ENCODE measurements at places on chromosomes 16 and 17.

GRCh38 chr16:61105544-61105943 is 930.7 kb downstream of the CDH8 start:
- DNase-seq: no peak

DNA sequence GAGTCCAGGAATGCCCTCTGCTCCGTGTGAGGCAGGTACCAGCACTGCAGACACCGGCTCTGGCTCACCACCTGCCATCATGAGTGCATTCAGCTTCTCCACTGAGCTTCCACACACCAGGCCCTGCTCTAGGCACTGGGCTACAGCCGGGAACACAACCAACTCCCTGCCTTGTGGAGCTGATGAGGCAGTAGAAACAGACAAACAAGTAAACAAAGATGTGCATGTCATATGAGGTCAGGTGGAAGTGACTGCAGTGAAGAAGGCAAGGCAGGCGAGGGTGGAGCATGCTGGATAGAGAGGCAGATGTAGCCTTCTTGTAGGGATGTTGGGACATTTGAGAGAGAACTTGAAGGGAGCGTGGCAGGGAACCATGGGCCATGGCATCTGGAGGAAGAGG is 5.0 kb downstream of the NLRC5 start:
- DNase-seq: no peak

DNA sequence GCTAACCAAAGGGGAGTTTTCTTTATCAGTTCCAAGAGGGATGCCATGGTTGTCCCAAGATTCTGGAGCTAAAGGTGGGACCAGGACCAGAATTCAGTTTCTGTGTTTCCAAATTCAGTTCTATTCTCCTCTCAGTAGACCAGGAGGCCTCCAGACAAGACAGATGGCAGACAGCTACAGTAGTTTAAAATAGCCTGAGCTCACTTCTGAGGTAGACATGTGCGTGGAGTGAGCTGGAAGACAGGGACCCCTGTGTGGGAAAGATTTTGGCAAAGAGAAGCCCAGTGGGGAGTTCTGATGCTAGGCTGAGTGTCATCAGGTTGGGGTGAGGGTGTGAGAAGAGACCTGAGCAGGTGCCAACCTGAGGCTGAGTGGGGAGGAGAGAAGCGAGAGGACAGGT is 95.4 kb downstream of the PRKCB start:
- DNase-seq: no peak

DNA sequence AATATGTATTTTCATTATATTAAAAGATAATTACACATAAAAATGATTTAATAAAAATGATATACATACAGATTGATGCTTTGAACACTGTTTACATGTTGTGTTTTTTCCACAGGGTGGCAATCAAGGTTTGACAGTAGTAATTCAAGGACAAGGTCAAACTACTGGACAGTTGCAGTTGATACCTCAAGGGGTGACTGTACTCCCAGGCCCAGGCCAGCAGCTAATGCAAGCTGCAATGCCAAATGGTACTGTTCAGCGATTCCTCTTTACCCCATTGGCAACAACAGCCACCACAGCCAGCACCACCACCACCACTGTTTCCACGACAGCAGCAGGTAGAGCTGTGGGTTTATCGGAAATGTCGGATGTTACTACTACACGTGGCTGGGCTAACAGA is 52.2 kb downstream of the C17orf58 start:
- DNase-seq: no peak

DNA sequence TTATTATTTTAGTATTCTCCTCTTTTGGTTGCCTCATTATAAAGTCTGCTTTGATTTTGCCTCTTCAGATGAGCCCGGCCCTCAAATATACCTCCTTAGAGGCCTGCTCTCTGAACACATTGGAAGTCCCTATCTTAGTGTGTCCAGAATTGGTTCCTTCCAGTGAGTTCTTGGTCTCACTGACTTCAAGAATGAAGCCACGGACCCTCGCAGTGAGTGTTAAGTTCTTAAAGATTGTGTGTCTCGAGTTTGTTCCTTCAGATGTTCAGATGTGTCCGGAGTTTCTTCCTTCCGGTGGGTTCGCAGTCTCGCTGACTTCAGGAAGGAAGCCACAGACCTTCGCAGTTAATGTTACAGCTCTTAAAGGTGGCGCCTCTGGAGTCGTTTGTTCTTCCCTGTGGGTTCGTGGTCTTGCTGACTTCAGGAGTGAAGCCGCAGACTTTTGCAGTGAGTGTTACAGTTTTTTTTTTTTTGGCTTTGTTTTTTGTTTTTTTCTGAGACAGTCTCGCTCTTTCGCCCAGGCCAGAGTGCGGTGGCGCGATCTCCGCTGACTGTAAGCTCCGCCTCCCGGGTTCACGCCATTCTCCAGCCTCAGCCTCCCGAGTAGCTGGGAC is 45.8 kb upstream of the NOS2 start:
- DNase-seq: peak; percentile 41

DNA sequence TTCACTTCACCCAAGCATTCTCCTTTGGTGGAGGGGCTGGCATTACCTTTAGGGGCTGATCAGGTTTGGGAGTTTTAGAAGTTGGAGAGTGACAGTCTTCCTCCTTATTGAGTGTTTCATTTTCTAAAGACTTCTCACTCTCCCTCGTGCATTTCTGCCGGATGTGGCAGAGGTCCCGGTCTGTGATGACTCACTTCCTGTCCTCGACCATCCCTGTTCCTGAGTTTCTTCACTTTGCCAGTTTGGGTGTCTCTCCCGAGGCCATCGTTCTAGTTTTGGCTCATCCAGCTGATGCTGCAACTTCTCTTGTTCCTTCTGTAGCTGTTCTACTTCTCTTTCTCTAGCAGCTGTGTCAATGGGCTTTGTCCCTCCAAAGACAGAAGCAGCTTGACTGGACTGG is 104.3 kb downstream of the PHKB start:
- no peak for DNase-seq

GRCh38 chr17:75238684-75239191 is 22.7 kb downstream of the GGA3 start:
- DNase-seq: peak; percentile 57

DNA sequence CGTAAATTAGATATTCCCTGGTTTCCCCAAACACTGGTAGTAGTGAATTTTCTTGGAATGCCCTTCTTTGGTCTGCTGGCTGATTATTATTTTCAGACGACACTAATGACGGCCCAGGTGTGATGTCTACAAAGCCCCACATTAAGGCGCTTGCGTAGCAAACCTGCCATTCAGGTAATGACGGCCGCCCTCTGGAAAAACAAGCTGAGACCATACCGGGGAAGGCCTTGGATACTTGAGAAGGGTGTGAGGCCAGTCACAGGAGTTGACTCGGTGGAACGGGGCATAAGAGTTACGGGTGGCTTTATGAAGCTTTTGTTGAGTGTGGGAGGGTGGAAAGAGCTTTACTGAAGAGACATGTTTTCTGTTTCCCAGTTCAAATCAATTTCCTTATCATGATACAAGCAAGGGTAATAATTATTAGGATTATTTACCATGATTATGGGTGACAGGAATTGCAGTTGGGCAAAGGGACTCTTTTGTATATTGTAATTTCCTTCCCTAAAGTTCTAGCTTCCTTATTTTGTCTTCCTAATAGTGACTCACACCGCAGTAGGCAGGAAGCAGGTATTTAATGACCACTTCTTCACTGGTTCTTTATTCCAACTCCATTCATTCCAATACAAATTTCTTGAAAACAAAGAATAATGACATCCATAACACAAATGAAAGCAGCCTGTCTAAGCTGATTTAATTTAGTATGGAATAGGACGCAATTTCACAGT is 24.8 kb downstream of the KRT23 start:
- DNase-seq: no peak

GRCh38 chr17:2563061-2563460 is 30.4 kb upstream of the PAFAH1B1 start:
- DNase-seq: no peak

- no peak for DNase-seq
These were observed 41.6 kb downstream of the HSBP1 start for GRCh38 chr16:83849421-83849820.

GRCh38 chr16:70304892-70305448 is 6.0 kb downstream of the DDX19B start:
- no peak for DNase-seq

- no peak for DNase-seq
These were observed 6.7 kb upstream of the CMIP start for GRCh38 chr16:81437865-81438264.

DNA sequence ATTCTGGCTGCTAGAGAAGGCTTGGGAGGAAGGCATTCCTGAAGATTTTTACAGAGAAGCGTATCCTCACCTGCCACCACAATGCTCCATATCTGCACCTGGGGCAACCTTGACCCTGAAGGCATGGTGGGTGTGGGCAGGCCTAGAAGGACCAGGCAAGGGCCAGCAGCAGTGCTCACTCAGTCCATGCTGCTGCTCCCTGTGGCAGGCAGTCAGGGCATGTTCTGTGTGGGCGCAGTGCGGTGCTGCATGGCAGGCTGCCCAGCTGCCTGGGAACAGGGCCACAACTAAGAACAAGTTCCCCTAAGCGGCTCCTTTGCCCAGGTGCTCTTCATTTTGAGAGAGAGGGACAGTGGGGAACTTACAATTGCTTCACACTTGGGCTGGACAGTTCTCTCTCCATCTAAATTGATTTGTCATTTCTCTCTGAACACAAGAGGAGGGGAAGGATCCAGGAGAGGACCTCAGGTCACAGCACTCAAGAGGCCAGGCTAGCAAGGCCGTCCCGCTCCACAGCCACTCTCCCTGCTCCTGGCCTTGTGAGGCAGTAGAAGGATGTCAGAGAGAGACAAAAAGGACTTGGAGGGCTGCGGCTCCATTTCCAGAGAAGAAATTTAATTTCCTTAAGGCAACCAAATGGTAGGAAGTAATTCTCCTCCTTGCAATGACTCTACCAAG is 158.8 kb downstream of the AATF start:
- DNase-seq: no peak

GRCh38 chr17:81101614-81102306 is 63.5 kb upstream of the PVALEF start:
- peak; percentile 89 for DNase-seq

GRCh38 chr17:16873174-16874035 is 98.5 kb downstream of the TNFRSF13B start:
- no peak for DNase-seq

DNA sequence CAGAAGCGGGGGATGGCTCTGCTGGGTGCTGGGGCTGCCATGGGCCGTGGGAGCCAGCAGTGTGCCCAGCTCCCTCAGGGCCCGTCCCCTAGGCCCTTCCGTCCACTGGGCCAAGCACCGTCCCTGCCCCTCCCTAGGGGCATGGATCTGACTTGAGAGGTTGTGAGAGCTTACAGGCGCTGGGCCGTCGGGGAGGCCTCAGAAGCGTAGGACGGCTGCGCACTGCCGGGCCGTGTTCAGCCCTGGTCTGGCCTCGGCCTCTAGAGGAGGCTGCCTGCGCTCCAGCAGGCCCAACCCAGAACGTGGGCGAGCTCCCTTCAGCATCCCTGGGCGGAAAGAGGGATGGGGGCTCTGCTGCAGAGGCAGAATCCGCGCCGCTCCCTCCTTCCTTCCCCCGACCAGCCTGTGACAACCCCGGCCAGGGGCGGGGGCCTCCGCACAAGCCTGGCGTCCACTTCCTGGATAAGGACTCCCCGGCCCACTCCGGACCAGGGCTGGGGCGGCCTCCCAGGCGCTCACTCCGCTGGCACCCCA is 685 bp upstream of the MPG start:
- DNase-seq: no peak

- no peak for DNase-seq
These were observed 13.5 kb downstream of the TMC6 start for GRCh38 chr17:78114831-78115723.

GRCh38 chr16:11407047-11407982 is 62.1 kb downstream of the RMI2 start:
- DNase-seq: peak; percentile 60

DNA sequence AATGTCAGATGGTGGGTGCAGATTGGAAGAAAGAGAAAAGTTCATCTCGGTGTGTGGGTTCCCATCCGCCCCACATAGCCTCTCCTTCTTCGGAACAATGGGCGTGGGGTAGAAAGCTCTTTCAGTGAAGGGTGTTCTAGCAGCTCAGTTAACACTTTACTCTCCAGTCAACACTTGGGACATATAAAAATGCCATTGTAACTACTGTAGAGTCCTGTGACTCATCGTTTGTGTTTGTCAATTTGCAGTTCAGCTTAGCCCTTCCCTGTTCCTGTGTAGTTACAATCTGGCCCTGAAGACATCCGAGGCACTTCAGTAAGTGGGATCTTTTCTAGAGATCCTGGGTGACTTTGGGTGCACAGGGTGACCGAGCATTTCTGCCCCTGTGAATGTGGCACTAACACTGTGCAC is 11.5 kb upstream of the CLEC18C start:
- DNase-seq: no peak

GRCh38 chr16:85029408-85029784 is 1.8 kb downstream of the KIAA0513 start:
- peak; percentile 58 for DNase-seq

DNA sequence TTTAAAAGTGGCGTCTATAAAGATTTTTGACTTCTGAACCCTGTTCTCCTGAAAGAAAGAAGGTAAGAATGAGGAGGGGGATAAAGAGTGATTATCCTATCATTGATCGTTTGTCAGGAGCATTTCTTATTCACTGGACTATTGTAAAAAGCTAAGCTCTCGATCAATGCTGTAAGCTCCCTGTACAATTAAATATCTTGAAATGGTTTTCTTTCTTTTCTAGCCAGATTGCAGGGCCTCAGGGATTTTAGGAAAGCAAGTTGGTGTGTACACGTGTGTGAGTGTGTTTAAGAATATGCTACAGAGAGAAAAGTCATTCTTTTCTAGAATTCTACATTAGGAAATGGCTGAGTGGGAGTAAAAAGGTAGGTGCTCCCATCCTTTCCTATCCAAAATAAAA is 154.5 kb downstream of the AATF start:
- DNase-seq: no peak

GRCh38 chr17:58337600-58338453 is 9.2 kb upstream of the TSPOAP1 start:
- DNase-seq: peak; percentile 91

DNA sequence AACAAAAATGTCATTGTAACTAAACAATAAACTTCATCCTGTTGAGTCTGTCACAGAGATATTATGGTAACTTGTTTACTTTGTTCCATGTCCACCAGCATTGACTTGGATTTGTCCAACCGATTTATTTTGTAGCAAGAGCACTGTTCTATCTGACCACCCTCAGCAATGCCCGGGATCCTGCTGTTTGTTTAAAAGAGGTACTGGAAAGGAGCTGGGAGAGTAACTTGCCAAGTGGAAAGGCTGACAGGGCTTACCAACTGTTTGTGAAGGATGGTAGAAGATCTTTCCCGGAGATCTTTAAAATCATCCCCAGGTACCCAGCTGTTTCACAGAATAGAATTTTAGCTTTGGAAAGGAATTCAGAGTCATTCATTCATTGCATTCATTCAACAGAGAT is 59.1 kb upstream of the BCAR1 start:
- no peak for DNase-seq
